ENCODE measurements at places on chromosomes 16 and 17.
A peak's percentile ranks its signal among the peaks of the same experiment; 100 is the strongest.

- DNase-seq, result no peak
These were observed 48.1 kb downstream of the MYO18A start for GRCh38 chr17:29131814-29132682.

DNA sequence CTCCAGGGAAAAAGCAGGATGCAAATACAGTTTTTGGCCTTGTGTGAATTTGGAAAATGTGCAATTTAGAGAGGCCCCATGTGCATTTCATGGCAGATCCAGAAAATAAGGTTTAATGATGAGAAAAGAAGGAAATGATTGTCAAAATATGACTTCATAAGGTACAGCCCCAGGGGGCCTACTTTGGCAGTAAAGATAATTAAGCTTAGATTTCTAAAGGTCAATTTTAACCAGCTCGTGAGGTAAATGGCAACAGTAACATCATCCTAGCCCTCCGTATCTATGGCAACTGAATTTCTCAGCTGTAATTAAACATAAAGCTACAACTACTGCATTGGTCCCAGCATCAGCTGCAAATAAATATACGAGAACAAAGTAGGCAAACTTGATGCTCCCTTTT, 30.0 kb upstream of the PRSS54 start:
- DNase-seq, result no peak

DNA sequence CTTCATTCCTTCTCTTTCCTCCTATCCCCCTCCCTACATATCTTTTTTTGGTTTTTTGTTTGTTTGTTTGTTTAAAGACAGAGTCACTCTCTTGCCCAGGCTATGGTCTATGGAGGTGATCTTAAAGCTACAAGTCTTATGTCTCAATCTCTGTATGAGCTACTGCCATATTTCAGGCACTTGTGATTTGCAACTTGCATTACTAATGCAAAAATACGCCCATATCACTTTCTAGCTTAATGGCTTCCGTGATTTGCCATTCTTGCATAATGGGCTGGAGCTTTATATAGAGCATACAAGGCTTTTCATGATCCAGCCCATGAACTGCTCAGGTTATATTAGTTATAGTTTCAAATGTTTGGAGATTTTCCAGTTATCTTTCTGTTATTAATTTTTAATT, 7.5 kb downstream of the CFAP97D1 start:
- no peak for DNase-seq

DNA sequence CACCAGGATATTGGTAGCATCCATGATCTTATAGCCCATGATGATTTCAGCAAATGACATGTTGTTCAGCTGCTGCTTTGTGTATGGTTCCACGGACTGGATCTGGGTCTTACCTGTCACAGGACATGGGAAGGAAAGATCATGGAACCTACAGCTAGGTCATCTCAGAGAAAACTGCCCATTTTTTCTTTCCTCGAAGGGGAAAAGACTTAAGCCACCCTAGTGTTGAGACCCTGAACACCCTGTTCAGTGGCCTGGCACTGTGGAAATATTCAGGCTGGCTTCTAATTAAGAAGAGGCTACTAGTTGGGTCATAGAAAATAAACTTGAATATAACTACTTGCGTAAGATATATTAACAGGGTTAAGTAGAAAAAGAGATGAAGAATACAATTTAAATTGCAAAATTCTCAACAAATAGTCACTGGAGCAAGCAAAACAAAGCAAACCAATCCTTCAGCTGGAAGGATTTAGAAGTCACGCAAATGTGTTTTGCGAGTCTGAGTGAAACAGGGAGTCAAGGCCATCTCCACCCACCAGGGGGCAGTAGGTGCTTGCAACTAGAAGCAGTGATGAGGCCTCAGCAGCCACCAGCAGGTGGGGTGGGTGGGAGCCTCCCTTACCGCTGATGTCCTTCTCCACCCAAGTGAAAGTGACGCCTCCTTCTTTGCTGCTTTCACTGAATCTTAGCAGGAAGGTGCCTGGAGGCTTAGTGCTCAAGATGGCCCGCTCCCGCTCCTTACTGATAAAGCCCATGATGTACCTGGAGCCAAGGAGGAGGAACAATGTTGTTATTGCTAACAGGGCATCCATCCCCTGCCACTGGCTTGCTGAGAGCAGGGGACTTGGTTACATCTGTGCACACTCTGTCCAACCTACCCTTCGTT, 34.3 kb downstream of the STAT5A start:
- peak; percentile 90 for DNase-seq

- no peak for DNase-seq
These were observed 11.5 kb downstream of the KCNG4 start for GRCh38 chr16:84228256-84228838.

DNA sequence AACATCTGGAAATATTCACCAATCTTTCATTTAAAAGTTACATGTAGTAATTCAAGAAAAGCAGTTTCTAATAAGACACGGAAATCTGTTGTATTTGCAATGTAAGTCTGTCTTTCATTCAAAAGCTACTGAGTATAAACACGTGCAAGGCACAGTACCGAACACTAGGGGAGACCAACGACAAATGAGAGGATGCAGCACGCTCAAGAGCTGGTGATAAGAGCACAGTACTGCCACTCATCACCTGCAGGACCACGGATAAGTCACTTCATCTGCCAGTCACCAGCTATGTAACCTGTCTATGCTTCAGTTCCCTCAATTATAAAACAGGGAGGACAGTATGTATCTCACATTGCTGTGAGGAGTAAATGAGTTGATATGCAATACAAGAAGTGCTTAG, 67.1 kb downstream of the CLEC18A start:
- DNase-seq, result peak; percentile 5
